ENCODE measurements at places on chromosomes 4 and X.
A peak's percentile ranks its signal among the peaks of the same experiment; 100 is the strongest.

- no peak for DNase-seq
Measured at GRCh38 chrX:55142206-55142918, 53.5 kb downstream of the PAGE2 start.

GRCh38 chr4:16206848-16207247, 19.4 kb downstream of the TAPT1 start:
- DNase-seq: no peak

GRCh38 chrX:154967603-154968002, 54.9 kb downstream of the F8 start:
- DNase-seq: peak; percentile 2

GRCh38 chrX:48025561-48025960, 18.8 kb downstream of the SPACA5 start:
- peak; percentile 41 for DNase-seq

GRCh38 chr4:74499986-74500781, 55.2 kb downstream of the AREG start:
- DNase-seq: peak; percentile 54

GRCh38 chrX:100654261-100654660, 10.3 kb downstream of the SRPX2 start:
- DNase-seq: no peak

DNA sequence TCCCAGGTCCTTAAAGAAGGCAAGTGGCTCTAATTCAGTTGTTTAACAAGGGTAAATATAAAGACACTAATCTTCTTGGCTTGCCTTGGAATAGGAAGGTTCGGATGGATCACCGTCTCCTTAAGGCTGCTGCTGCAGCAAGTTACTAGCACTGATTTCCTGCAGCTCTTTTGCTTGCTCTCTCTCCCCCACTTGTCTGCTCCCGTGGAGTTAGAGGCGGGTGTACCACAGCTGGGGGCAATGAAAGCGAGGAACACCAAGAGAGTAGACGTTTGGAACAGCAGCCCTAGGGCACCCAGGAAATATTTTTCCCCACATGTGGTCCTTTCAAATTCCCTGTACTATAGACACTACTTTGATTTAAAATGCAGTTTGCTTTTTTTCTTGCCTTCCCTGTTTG, 202.2 kb downstream of the SH2D1A start:
- no peak for DNase-seq

- no peak for DNase-seq
Measured at GRCh38 chr4:25860586-25861279, 2.1 kb downstream of the SEL1L3 start.

DNA sequence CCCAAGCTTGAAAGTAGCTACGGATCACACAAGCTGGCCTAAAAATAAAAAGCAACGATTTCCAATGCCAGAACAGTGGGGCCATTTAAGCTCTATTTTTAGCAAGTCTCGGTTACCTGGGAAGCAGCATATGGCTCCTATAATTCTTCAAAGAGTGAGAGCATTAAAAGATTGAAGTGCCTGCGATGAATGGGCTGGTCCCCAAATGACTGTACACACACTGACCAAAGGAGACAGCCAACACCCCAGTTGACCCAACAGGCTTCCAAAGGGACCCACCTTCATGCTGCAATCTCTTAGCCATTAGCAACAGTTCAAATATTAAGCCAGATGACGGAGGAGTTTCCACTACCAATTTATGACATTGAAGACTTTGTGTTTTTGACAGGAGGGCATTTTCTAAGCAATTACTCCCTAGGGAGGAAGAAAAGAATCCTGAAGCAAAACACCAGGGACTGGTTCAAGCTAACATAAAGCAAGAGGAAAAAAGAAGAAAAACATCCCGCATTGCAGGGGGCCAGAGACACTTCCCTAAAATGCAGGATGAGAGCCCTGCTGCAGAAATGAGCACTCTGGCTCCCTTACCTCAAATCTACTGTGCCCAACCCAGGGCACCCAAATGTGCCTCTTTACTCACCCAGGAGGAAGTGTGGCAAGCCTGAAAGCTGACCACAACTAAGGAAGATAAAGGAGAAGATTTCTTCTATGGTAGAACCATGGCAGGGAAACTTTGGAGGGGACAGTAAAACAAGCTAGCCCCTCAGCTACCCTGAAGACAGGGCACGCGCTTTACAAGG, 21.6 kb downstream of the SH3KBP1 start:
- DNase-seq: no peak

- DNase-seq: no peak
Measured at GRCh38 chr4:162017863-162018262, 145.9 kb downstream of the FSTL5 start.

- no peak for DNase-seq
Measured at GRCh38 chrX:54786967-54787366, 11.1 kb downstream of the ITIH6 start.

GRCh38 chrX:47166126-47166525, 21.1 kb downstream of the RBM10 start:
- DNase-seq: peak; percentile 24

- DNase-seq: peak; percentile 30
Measured at GRCh38 chrX:109967156-109967555, 35.8 kb upstream of the TMEM164 start.

- no peak for DNase-seq
Measured at GRCh38 chr4:137659431-137659830, 127.1 kb upstream of the PCDH18 start.

GRCh38 chrX:40457406-40457805, 123.4 kb upstream of the ATP6AP2 start:
- no peak for DNase-seq

DNA sequence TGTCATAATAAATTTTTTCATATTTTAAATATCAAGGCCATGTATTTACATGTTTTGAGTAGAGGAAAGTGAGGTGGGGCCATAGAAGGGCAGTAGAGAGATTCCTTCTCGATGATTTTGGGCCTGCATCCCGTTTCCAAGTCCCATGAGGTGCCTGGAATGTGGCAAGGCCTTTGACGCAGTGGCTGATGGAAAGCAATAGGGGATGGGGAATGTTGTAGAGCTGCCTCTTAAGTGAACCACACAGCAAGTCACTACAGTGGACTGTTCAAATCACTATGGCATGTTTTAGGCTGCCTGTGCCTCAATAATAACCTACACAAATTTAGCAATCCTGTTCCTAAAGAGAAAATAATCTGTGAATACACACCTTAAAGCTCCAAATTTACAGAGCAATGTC, 48.3 kb downstream of the ANXA5 start:
- DNase-seq: no peak

- no peak for DNase-seq
Measured at GRCh38 chr4:102047616-102048015, 257.1 kb downstream of the BANK1 start.

- no peak for DNase-seq
Measured at GRCh38 chrX:31302573-31303075, 230.8 kb upstream of the FTHL17 start.

- DNase-seq: peak; percentile 53
Measured at GRCh38 chrX:85052636-85053343, 49.1 kb downstream of the APOOL start.

DNA sequence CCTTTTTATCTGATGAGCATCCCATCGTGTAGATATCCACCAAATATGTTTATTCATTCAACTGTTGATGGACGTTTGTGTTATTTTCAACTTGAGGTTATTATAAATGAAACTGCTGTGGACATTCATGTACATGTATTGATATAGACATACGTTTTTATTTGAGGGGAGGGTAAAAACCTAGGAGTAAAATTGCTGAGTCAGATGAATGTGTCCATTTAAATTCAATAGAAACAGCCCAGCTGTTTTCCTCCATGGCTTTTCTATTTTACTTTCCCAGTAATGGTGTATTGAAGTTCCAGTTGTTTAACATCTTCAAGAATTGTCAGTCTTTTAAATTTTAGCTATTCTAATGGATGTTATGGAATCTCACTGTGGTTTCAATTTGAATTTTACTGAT, 348.7 kb upstream of the GALNTL6 start:
- no peak for DNase-seq

DNA sequence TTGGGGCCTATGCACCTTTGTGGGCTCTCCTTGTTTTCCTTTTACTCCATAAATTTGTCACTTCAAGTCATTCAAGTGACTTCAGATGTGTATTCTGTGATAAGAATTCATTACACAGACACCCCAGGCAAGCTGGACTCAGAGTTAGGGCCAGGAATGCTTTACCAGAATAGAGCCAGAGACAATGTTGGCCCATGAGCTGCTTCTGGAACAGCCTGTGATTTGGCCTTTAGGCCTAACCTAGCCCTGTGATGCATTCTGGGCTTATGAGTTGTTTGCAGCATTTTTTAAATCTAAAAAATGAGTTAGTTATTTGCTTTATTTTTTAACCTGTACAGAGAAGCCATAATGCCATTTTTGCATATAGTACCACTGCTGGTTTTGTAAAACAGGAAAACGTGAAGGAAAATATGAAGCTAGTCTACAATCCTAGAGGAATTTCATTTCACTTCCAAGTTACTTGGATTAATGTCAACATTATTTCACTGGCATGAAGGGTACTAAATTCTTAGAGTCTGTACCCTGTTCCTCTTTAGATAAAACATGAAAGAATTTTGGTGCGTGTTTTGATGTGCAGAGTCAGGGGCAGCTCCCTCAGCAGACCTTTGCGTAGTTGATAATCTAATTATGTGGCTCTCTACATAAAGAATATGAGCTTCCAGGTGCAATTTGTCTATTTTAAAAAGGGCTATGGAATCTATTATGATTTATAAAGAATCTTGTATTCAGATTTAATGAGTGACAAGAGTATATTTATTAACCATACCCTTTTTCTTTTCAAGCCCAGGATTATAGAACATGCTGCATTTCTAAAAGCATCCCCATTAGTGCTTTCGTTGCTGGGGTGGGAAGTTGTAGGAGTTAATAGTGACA, 84.7 kb downstream of the ARHGAP10 start:
- DNase-seq: no peak

GRCh38 chrX:150234126-150234525, 129.0 kb upstream of the MAMLD1 start:
- DNase-seq: peak; percentile 26

DNA sequence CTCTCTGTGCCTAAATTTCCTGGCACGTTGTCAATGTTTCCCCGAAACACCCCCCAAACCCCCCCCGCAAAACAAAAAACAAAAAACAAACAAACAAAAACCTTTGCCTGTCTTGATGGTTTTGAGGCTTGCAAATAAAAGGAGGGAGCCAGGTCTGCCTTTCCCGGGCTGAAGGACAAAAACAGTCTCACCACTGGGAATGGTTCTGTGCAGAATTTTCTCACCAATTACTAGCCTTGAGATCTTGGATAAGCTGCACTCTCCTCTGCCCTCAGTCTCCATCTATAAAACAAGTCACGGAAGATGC, 15.5 kb downstream of the NKX3-2 start:
- DNase-seq: no peak

GRCh38 chrX:20974326-20974725, 399.9 kb upstream of the CNKSR2 start:
- peak; percentile 3 for DNase-seq

DNA sequence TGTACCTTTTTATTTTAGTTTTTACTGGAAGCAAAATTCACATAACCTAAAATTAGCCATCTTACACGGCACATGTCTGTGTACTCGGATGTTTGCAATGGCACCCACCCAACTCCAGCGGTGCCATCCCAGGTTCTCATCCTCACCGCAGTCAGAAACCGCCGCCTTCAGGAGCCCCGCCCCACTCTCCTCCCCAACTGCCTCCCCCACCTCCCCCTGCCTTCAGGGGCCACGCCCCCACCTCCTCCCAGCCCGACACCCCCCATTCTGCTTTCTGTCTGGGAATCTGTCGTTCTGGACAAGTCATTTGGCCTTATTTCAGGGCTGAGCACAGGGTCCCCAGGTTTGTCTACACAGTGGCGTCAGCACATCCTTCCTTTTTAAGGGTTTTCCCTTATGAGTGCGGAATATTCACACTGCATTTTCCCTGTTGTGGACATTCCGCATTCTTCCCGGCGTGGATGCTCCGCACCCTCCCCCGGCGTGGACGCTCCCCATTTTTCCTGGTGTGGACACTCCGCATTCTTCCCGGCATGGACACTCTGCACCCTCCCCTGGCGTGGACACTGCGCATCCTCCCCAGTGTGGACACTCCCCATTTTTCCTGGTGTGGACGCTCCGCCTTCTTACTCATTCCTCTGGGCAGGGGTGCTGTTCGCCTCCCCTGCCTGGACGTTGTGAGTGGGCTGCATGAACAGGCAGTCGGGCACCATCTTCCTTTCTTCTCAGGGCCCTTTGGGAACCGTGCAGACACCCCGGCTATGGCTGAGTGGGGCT, 135.4 kb upstream of the NKX1-1 start:
- DNase-seq: no peak

DNA sequence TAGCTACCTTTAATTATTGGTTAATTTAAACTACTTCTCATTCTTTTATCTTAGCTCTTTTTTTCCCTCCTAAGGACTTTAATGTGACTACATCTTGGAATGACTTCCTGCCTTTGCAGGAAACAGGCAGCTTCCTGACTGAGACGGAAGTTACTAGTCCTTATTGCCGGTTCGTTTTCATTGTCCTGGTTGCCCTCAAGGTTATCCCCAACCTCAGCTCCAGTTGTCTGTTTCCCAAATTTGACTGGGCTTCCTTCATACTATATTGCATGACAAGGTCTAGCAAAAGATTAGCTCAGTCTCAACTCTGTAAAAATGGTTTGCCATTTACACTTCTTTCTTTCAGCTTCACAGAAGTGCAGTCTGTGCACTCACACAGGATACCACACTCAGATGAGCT, 109.9 kb upstream of the DDX53 start:
- DNase-seq: no peak

DNA sequence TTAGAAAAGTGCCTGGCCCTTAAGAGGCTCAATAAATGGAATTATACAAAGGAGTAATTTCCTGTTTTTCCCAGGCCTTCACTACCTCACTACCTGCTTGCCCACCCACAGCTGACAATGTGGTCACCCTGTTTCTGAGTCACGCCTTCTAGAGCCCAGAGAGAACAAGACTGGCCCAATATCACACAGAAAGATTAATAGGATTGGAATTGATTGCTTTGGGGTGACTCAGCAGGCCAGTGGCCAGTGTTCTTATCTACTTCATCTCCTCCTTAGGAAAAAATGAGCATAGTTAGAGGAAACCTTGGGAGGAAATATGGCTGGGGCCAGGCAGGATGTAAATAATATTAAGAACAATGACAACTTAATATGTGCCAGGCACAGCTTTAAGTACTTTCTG, 4.5 kb upstream of the FGF16 start:
- DNase-seq: peak; percentile 79

DNA sequence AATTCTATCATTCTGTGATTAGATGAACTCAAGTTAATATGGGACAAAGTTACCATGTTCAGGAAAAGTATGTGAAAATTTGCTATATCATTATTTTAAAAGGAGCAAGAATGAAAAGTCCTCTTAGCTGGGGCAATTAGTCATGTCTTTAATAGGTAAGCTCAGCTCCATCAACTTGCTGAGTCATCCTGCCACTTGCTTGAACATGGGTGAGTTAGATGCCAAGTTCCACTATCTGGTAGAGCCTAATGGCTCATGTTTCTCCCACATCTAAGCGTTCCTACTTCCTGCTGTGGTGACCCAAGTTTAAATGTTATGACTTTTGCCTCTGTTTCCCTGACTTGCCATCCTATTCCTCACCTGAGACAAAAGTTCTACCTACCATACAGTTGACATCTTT, 276.8 kb downstream of the ZNF674 start:
- peak; percentile 30 for DNase-seq

- no peak for DNase-seq
Measured at GRCh38 chrX:48890296-48890925, 7.2 kb downstream of the TIMM17B start.

- DNase-seq: no peak
Measured at GRCh38 chr4:120693816-120694215, 228.7 kb downstream of the PRDM5 start.

All from foreskin fibroblast (primary cell).